ENCODE measurements at places on chromosomes 1 and 21. TPM values are rescaled to one million over a fixed set of nuclear protein-coding genes. Genes with fewer than 3 reads are reported as not detected.
A peak's percentile ranks its signal among the peaks of the same experiment; 100 is the strongest.

Gene PKLR
- not detected for total RNA-seq

Gene G0S2
- total RNA-seq, result 1.0 TPM

Gene FTCD
- total RNA-seq, result 0.13 TPM

GRCh38 chr1:47659146-47659545, 221.3 kb downstream of the FOXD2 start:
- no peak for DNase-seq

DNA sequence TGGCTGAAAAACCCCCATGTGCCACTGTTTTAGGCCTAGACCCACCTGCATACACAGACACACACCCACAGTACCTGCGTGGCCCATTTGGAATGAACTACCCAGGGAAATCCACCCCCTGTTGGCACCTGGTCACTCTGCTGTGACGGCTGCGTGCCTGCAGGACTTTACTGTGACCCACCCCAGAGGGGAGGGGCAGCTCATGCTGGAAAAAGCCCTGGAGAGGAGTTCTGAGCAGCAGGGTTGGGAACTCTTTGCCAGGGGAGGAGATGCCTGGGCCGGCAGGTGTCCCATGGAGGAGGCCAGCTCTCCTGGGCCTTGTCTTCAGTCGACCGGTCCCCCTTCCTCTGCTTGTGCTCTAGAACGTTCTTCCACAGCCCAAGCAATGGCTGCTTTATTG, 87.3 kb upstream of the CSF3R start:
- no peak for DNase-seq

DNA sequence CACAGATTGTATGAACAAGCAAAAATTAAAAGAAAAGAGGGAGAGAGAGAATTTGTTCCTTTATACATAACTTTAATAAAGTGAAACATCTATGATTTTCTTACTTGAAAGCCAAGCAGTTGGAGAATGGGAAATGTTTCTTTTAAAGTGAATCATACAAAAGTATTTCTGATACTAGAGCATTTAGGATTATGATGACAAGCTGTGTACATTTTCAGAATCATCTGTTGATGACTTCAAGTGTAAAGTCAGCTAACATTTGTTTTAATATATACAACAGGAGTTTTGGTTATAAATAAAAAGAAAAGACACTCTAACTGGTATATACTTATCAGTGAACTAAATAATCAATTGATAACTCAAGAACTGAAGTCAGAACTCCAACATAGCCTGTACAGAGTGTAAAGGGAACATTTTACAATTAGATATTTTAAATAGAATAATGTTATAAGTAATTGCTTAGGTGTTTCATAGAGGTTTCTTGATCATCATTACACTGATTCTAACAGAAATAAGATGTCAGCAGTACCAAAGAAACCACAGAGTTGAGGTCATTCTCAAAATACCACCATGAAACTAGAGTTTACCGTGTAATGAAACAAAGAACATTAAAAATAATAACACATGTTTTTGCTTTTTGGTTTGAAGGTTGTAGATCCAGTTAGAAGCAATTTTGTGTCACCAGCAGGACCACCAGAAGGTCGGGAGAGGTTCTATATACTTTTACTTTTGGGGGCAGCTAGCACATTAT, 103.4 kb downstream of the COL24A1 start:
- no peak for DNase-seq

DNA sequence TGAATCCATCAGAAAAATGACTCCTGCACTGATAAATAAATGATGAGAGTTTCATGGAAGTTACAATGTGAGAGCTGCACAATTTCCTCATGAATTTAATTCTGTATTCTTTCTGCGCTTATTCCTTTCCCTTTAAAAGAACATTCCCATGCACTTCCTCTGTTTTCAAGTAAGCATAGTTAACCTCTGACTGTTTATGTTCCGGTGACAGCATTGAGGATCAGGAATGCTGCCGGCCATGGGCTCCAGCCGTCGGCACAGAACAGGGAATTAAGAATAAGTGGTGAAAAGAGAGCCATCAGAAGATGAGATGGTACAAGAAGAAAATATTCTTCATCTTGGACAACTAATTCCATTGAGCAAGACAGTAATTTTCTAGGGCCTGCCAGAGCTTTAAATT, 65.3 kb downstream of the SUSD4 start:
- no peak for DNase-seq

DNA sequence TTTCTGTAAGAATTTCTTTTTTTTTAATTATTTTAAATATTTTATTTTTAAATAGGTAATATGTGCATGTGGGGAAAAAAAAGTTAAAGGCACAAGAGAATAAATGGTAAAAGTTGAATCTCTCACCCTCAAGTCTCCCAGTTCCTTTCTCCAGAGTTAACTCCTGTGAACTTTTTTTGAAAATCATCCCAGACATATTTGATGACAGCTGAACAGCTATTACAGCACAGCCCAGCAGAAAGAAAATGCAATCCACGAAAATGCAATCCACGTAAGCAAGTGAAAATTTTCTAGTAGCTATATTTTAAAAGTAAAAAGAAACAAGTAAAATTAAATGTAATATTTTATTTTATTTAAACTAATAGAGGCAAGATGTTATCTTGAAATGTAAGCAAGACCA, 310.0 kb upstream of the RUNX1 start:
- peak; percentile 78 for DNase-seq

All from LHCN-M2 (cell line).